Globus pallidus (tissue), 1 donor: ENCODE measurements at places on chromosomes 5 and 9.
A peak's percentile ranks its signal among the peaks of the same experiment; 100 is the strongest.

DNA sequence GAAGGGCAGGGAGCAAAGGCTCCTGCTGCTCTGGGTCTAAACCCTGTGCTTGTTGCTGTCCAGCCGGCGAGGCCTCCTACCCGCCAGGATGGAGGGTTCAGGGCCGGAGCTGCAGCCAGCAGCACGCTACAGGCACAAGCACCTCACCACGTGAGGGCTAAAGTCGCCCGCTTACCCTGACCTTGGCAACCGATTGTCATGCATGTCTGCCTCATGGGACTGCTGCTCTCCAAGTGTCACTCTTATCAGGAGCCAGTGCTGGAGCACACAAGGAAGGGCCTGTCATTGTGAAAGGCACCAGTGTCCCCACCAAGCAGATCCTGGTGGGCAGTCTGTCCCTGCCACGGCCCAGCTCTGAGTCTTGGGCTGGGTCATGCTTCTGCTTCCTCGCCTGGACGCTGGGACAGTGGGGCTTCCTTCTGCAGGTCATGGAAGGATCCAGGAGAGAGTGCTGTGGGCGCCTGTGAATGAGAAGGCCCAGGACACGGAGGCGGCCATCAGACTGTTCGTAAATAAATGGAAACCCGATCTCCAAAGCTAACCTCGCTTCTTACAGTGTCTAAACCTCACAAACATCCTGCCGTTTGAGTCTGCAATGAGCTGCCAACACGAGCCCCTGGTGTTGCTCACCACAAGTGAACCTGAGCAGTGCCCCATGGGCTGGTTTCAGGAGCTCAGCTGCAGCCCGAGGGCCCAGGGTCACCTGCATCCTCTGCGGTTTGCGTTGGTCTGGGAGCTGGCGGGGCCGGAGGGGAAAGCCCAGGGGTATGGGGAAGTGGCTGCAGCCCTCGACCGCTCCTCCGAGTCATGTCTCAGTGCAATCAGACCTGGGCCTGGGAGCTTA lies 58.2 kb upstream of the RXRA start:
- no peak for DNase-seq

DNA sequence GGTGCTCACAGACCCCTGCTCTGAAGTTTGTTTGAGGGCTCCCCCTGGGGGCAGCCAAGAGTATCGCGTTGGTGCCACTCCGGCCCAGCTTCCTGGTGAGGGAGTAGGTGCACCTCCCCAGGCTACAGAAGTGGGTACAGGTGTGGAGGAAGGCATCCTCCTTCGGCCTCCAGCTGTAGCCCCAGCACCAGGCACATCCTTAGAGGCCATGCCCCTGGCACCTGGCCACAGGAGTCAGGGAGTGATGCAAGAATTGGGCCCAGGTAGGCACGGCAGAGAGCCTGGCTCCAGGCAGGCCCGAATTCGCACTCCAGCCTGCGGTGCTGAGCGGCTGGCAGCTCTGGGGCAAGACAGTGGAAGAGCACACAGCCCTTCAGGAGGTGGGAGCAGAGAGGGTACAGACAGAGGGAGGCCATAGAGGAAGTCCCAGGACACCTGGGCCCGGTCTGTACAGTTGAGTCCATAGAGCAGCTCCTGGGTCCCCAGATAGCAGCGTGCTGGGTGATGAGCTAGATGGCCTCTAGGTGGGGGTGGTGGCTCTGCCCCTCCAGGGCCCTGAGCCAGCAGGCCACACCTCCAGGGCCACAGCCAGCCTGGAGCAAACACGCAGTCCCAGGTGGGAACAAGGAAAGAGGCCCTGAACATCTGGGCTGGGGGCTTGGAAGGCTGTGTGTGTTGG lies 2.4 kb downstream of the SAPCD2 start:
- DNase-seq = peak; percentile 83

DNA sequence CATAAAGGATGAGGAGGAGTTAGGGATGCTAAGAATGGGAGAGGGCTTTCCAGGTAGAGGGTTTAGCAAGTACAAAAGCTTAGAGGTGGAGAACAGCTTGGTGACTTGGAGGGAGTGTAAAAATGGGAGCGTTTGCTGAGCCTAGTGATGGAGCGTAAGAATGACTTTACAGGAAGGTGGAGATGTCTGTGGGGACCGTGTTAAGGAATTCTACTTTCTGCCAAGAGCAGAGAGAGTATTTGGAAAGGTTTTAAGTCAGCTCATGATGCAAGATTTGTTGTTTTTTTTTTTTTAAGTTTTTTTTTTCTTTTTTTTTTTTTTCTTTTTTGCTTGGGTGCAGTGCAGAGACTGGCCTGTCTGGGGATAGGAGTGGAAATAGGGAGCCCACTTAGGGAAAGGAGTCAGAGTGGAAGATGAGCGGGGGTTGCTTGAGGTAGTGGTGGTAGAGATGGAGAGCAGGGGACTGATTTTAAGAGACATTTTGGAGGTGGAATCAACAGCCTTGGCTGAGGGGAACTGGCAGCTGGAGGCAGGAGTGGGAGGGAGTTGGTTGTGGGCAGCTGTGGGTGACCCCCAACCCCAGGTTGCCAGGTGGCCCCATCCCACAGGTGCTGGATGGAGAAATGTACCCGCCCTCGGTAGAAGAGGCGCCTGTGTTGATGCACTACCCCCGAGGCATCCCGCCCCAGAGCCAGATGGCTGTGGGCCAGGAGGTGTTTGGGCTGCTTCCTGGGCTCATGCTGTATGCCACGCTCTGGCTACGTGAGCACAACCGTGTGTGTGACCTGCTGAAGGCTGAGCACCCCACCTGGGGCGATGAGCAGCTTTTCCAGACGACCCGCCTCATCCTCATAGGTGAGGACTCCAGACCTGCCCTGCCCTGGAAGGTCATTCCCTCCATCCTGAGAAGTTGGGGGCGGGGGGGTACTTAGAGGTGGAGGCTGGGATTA lies 12.4 kb downstream of the PTGS1 start:
- DNase-seq = no peak

DNA sequence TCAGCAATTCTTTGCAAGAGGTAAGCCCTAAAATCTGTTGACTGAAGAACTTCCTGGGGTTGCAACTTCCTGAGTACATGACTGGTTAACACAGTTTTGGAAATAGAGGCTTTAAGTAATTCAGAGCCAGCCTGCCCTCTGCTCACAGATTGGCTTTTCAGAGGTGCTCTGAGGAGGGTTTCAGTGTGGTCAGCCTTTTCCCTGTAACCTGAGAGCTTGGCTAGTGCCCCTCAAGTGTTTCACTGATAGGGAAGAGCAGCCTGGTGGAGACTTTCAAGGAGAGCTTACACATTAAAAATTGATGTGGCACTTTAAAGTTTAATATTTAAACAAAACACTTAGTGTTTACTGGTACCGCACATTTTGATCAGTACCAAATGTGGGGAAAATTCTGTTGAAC lies 56.7 kb upstream of the FOXB2 start:
- no peak for DNase-seq

GRCh38 chr5:65034029-65034812 lies 265.5 kb downstream of the CWC27 start:
- DNase-seq = no peak

DNA sequence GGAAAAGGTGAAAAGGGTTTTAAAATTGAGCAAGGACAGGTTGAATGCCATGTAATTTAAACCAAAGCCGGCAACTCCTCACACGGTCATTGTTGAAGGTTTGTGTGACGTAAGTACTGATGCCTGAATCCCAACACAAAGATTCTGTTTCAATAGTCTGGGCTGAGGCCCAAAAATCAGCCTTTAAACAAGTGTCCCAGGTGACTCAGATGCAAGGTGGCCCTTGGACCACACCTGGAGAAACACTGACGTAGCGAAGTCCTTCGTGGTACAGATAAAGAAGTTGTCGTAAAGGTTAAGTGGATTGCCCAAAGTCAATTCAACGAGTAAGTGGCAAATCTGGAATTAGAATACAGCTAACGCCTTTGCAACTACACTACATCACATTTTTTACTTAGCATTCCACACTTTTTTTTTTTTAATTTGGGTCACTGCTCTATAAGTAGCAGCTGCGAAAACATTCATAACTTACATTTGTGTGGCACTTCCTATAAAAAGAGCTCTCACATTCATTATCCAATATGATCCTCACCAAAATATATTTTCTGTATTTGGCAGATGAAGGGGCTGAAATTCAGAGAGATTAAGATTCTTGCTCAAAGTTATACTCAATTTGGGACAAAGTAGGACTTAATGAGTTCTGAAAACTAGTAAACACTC lies 111.3 kb downstream of the LPAR1 start:
- no peak for DNase-seq
